ENCODE measurements at places on chromosomes 3 and 15.

- no peak for DNase-seq
Observed at GRCh38 chr15:87340370-87340769, 916.2 kb downstream of the NTRK3 start.

- no peak for DNase-seq
Observed at GRCh38 chr3:127888564-127889107, 26.4 kb upstream of the KBTBD12 start.

- DNase-seq, result no peak
Observed at GRCh38 chr15:66908744-66909095, 156.7 kb upstream of the SMAD3 start.

DNA sequence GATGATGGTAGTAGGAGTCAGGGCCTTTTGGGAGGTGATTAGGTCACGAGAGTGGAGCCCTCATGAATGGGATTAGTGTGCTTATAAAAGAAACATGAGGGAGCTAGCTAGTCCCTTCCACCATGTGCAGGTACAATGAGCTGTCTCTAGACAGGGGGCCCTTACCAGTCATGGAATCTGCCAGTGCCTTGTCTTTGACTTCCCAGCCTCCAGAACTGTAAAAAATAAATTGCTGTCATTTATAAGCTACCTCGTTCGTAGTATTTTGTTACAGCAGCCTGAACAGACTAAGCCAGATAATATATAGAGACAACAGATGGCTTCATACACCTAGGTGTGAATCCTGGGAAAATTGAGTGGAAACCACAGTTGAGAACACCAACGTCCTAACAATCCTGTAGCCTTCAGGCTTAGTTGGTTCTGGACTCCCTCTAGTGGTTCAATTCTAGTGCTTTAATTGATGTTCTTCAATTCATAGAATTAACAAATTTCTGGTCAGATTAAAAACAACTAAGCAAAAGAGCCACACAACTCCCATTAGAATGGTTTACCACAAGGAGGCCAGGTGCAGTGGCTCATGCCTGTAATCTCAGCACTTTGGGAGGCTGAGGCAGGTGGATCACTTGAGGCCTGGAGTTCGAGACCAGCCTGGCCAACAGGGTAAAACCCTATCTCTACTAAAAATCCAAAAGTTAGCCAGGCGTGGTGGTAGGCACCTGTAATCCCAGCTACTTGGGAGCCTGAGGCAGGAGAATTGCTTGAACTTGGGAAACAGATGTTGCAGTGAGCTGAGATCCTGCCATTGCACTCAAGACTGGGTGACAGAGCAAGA lies 21.3 kb upstream of the GATM start:
- DNase-seq, result no peak

DNA sequence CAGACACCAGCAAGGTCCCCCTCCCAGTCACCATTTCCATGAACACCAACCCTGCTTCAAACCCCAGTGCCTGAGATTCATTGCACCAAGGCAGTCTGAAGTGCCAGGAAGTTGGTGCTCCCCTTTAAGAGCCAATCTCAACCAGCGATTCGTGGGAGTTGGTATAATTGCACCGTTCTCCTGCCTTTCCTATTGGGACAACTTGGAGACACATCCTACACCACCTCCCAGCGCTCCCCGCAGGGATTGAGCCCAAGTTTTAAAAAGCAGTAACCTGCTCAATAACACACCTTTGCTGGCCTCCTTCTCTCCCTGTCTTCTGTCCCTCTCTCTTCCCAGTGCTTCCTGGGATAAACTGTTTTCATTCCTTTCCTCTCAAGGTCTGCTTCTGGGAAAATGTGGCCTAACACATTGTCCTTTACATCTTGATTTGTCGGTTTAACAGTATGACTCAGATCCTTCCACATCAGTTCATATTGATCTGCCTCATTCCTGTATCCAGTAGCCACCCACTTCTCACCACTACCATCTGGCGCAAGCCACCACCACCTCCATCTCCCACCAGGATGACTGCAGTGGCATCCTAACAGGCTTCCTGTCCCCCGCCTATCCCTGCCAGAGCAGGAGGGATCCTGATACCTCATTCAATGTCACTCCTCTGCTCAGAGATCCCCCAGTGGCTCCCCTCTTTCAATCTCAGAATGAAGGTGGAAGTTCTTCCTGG lies 37.8 kb upstream of the HRH1 start:
- DNase-seq, result no peak

DNA sequence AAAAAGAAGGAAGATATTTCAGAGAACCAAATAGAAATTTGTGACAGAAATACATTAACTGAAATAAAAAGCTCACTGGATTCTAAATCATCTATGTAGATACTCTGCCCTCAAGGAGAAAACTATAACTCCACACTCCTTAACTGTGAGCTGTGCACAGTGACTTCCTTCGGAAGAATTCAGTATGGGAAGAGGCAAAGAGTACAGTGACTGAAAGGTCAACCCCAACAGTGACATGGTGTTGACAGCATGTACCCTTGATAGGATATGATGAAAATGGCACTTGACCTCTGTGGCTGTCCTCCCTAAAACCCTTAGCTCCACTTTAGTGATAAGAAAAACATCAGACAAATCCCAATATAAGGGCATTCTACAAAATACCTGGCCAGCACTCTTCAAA lies 165.5 kb downstream of the ATP10A start:
- no peak for DNase-seq

GRCh38 chr3:73601011-73601410 lies 23.7 kb downstream of the PDZRN3 start:
- no peak for DNase-seq

DNA sequence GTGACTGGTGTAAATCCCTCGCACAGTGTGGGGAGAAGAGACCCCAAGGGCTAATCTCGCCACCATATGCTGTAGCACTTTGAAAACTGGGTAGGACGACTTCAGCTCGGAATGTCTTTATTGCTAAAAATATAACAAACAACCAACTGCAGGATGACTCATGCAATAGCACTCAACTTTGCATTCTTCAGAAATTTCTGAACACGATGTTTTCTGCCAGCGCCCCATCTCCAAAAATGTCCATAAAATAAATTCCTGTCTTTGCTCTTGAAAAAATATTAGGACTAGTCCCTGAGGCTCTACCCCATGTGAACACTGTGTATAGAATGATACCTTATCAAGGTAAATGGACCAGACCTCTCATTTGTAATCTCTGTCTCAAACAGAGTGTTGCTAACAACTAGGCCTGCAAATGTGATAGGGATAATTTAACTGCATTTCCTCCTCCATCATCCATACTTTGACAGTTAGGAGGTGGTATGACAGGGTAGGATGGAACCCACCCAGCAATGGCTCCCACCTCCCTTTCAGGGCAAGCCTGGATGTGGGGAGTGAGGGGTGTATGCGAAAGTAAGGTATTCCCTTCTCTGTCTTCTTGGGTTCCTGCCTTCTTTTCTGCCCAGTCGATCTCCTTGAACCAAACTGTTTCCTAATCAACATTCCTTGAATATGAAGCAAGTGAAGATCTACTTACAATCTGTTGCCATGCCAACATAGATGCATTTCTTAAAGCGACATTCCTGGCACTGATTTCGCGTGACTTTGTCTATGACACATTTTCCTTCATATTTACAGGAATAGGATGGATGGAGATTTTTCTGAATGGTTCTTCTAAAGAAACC lies 201.1 kb downstream of the NR1D2 start:
- no peak for DNase-seq

GRCh38 chr3:42638339-42638842 lies 15.1 kb upstream of the ZBTB47 start:
- DNase-seq, result peak; percentile 34

DNA sequence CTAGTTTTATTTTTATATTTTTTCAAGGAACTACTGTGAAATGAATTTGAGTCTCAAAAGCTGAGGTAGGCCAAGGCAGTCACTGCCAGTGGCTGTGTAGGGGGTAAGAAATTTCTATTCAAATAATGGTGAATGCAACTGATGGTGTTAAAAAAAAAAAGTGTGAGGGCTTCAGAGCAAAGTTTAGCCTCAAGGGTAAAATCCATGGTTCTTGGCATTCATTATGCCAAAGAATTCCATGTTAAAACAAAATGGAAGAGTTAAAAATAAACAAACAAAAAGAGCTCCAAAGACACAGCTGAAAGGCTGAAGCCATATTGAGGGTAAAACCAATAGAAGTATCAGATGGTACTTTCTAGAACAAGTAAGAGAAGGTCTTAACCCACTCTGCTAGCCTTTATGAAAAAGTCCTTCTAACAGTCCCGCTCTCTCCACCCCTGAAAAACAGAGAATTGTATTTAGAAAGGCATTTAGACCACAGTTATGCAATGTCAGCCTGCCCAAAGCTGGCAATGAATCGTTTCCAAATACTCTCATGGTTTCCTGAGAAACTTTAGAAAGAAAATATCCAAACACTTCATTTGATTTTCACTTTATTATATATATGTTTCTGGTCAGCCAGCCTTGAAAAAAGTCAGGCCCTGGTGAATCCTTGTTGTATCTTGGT lies 158.4 kb upstream of the GMNC start:
- no peak for DNase-seq

DNA sequence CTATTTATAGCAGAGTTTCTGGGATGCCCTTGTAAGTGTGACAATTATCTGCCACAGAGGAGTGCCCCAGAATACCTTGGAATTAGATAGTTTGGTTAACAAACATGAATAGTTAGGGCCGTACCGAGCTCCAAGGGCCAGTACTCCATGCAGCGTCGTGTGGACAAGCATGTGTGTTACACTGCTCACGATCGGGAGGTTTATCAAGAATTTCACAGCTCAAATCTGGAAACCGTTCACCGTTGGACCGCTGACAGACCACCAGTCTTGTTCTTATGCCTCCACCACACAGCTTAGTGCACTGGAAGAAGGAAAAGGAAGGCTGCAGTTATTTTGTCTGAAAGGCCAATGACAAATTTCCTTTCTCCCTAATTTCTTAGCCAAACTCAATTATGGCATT lies 93.7 kb downstream of the ADAMTS9 start:
- DNase-seq, result no peak

GRCh38 chr3:150161011-150161410 lies 190.3 kb upstream of the PFN2 start:
- no peak for DNase-seq

DNA sequence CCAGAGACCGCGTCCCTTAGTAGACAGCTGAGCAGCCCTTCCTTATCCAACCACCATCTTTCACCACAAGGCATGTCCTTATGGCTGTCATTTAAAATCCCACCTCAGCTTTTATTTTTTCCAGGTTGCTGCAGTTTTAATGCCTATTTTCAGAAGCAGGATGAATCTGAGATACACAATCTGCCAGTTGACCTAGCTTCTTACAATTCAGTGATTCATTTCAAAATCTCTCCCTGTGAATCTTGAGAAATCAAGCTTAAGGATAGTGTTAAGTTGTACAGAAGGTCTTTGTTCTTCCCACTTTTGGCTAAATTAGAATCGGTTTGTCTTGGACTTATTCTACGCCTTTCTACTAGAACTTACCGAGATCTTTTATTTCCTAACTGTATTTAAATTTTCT lies 522.3 kb upstream of the CFAP20DC start:
- no peak for DNase-seq

GRCh38 chr3:36444909-36445308 lies 64.6 kb downstream of the STAC start:
- DNase-seq, result no peak

GRCh38 chr3:77051591-77051990 lies 11.7 kb downstream of the ROBO2 start:
- no peak for DNase-seq

DNA sequence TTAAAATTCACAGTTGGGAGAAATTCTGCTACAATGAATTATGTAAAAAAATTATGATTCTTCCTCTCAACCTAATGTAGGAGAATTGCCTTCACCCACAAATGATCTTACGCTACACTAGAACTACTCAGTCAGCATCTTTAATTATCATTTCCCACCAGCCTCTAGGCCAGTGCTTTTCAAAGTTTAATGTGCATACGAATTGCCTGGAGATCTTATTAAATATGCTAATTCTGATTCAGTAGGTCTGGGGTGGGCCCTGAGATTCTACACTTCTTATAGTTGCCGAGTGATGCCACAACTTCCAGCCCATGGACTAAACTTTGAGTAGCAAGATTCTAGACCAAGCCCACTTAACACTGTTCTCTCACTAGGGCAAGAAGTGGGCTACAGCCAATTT lies 236.9 kb upstream of the ICE2 start:
- DNase-seq, result no peak

DNA sequence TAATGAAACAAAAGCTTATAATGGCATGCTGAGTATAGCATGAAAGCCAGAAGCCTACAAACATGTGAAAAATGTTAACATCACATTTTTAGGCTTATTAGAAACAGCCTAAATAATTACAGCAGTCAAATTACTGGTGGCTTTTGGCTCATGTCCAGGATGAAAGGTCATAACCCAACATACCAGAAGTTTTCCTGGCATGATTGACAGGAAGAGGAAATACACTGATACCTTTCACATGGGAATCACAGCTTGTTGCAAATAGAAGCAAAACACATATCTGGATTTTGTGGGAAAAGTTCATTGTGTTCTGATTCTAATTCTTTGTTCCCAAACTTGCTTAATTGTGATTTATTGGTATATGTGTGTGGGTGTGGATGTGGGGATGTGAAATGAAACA lies 393.5 kb upstream of the ARRDC4 start:
- DNase-seq, result no peak

DNA sequence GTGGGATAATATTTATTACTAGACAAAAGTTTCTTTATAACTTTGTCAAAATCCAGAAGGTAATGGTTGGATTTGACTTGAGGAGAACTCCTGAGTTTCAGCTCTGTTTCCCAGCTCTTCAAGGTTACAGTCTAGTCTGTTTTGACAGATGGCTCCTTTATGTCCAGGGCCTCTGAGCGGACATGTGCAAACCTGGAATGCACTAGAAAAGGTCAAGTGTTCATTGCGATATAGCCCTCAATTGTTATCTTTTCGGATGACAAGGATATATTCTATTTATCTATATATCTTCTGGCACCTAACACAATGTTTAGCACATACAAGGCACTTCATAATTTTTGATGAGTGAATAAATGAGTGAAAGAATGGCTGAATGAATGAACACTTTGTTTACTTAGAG lies 513.2 kb upstream of the GOLIM4 start:
- DNase-seq, result no peak

DNA sequence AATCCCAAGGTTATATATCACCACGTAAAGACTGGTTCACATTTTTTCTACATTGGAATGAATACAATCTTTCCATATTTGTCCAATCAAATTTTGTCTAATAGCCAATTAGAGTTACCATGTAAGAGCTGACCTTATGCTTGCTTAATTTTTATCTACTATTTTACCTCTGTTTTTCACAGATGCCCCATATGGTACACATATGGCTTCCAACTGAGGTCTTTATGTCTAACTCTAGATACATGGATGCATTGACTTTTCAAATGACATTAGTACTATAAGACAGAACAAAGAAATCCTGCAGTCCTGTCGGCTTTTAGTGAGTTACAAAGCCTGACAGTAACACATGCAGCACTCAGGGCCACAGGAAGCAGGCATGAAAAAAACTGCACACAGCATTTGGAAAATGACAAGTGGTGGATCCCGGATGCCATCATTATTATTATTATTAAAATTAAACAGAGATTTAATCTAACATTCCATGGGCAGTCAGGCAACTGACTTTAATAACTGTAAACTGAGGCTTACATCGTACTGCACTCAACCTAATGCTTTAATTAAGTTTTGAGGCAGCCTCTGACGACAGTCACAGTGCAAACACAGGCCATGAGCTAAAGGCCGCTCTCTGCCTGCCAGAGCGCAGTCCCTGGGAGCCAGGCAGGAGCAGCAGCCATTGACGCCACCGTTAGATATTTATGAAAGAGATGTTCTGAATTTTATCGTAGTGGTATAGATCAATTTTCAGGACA lies 113.9 kb upstream of the TMCO5A start:
- DNase-seq, result no peak
